ENCODE measurements at places on chromosomes 1 and 21. TPM values are rescaled to one million over a fixed set of nuclear protein-coding genes. Genes with fewer than 3 reads are reported as not detected.

OR2L13 gene
- total RNA-seq, result 3.4 TPM

GPA33 gene
- not detected for total RNA-seq

OR10K2 gene
- total RNA-seq, result not detected

CD1B gene
- total RNA-seq, result not detected

WNT9A gene
- 1.9 TPM for total RNA-seq

ENTREP3 gene
- 3.7 TPM for total RNA-seq

AMY2A gene
- total RNA-seq, result not detected

OXCT2 gene
- 0.47 TPM for total RNA-seq

USF1 gene
- 131 TPM for total RNA-seq

PRDM16 gene
- total RNA-seq, result 6.7 TPM

GNG12 gene
- total RNA-seq, result 29.9 TPM

ACKR1 gene
- total RNA-seq, result 0.62 TPM

HAO2 gene
- total RNA-seq, result not detected

UCHL5 gene
- total RNA-seq, result 53.0 TPM

PDZK1 gene
- 0.78 TPM for total RNA-seq

TRIM58 gene
- 3.1 TPM for total RNA-seq

PLXNA2 gene
- 60.7 TPM for total RNA-seq

ARID1A gene
- total RNA-seq, result 20.1 TPM

UTP25 gene
- 15.0 TPM for total RNA-seq

PAQR6 gene
- 8.6 TPM for total RNA-seq

LMO4 gene
- 709 TPM for total RNA-seq

TMEM61 gene
- 0.16 TPM for total RNA-seq

DNALI1 gene
- total RNA-seq, result 3.1 TPM

SPSB1 gene
- total RNA-seq, result 2.3 TPM

MAP10 gene
- total RNA-seq, result 9.0 TPM

CD5L gene
- 1.2 TPM for total RNA-seq

RAB7B gene
- 0.78 TPM for total RNA-seq

NVL gene
- total RNA-seq, result 36.0 TPM

OLFML2B gene
- total RNA-seq, result 0.94 TPM

RNU1-3 gene
- total RNA-seq, result under 0.01 TPM

CFAP57 gene
- 1.4 TPM for total RNA-seq

MAP3K21 gene
- total RNA-seq, result 4.1 TPM

GJA9 gene
- not detected for total RNA-seq

LUZP1 gene
- 5.5 TPM for total RNA-seq

BGLAP gene
- not detected for total RNA-seq

CLIC6 gene
- total RNA-seq, result 0.31 TPM

NPPB gene
- total RNA-seq, result 0.47 TPM

KIF21B gene
- total RNA-seq, result 165 TPM

FMO2 gene
- 0.31 TPM for total RNA-seq

C1orf56 gene
- total RNA-seq, result 3.4 TPM

GPR25 gene
- total RNA-seq, result not detected
